Activated CD4-positive, alpha-beta T cell treated with anti-CD3 and anti-CD28 coated beads, Interleukin-2, amount 50 U/mL, for 48 hours (primary cell): ENCODE measurements at places on chromosomes 5 and 9.

DNA sequence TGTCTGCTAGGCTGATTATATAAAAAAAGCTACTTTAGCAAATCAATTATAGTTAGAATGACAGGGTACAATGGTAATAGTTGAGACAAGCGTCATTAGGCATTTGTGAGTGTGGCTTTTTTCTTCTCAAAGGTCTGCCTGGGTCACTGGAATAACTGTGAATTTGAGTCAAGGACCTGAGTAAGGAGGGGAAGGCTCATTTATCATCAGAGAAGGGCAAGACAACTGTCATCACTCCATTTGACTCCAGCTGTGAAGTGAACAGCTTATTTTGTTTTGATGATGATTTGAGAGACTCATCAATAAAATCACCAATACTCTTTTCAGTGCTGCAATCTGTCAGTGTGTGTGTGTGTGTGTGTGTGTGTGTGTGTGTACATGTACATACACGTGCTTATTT lies 118.6 kb downstream of the MAT2B start:
- no peak for DNase-seq

GRCh38 chr9:86636519-86636918 lies 282.3 kb upstream of the TUT7 start:
- DNase-seq: no peak

DNA sequence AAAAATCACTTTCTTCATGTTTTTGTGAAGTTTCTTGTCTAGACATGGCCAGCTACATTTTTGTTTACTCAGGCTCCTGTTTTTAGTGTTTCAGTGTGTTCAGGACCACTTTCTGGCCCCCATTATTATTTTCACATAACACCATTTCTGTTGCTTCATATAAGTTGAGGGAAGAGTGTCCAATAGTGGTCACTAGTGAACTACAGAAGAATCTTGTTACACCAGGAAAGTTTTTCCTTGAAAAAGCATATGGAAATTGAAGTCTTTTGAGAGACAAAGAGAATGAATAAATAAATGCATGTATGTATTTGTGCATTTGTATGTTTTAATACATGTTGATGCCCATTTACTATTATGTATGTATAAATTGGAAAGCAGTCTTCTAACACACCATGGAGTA lies 3.8 kb downstream of the ADAMTSL1 start:
- DNase-seq: no peak

- no peak for DNase-seq
These were observed 2.2 kb upstream of the CEL start for GRCh38 chr9:133059623-133060022.

DNA sequence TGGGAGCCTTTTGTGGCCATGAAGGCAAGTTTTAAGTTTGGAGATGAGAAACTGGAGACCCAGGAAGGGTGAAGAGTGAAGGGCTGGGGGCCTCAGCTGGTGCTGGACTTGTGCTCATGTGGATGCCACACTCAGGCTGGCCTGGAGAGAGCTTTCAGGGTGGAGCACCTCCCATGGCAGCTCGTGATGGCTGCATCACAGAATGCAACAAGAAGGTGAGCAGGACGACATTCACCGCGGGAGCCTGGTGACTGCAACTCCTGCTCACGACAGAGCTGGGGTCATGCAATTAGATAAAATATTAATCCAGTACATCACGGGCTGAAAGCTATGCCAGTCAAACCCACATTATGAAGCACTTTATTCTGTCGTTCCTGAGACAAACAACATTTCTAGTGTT lies 59.7 kb downstream of the SEMA4D start:
- no peak for DNase-seq

- no peak for DNase-seq
These were observed 144.0 kb downstream of the DTWD2 start for GRCh38 chr5:118844351-118844750.

DNA sequence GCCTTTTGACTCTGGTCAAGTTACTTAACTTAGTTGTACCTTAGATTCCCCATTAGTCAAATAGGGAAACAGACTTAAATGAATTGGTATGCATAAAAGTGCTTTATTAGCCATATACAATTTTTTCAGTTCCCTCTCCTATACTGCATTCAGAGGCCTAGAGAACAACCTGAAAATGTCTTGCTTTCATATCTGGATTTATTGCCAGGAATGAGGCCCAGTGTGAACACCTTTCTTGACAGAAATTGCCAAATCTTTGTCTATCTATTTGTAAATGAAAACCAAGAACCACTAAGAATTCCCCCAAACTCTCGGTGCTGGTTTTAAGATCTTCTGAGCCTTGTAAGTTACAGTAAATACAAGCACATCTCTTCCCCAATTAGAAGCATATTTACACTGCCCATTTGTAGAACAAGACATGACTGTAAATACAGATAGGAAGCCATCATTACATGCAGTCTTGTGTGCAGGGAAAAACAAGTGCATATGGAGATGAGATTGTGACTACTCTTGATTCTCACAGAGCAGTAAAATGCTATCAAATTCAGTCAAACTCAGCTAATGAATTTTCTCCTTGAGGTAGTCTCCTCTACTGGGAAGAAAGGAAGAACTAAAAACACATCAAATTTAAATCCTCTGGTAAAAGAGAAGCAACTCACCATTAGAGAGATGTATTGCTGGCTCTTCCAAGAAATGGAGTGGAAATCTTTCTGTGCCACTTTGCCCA lies 5.2 kb upstream of the FAM13B start:
- DNase-seq: no peak

GRCh38 chr5:74341221-74341620 lies 299.3 kb downstream of the ENC1 start:
- DNase-seq: no peak

DNA sequence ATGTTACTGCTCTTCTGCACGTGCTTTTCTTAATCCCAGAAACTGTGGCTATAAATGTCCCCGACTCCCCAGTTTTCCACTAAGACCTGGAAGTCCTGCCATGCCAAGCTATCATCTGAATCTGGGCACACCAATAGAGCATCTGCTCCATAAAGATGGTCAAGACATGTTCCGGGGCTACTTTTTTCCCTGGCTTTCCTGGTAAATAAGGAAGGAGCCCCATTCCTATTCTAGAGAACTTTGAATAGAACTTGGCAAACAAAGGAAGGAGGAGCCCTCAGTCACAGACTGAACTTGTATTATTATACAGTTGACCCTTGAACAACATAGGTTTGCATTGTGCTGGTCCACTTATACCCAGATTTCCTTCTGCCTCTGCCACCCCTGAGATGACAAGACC lies 182.9 kb downstream of the CCDC192 start:
- no peak for DNase-seq

GRCh38 chr5:172638209-172638768 lies 2.8 kb upstream of the NEURL1B start:
- no peak for DNase-seq

GRCh38 chr9:32590476-32590875 lies 17.5 kb upstream of the NDUFB6 start:
- DNase-seq: no peak

GRCh38 chr5:124527220-124527991 lies 219.0 kb downstream of the ZNF608 start:
- DNase-seq: no peak

GRCh38 chr9:37373621-37374020 lies 48.9 kb upstream of the GRHPR start:
- DNase-seq: no peak

GRCh38 chr5:153122403-153122802 lies 368.1 kb upstream of the GRIA1 start:
- no peak for DNase-seq

- DNase-seq: peak; percentile 32
These were observed 1.4 kb downstream of the NDUFA8 start for GRCh38 chr9:122158202-122158601.

DNA sequence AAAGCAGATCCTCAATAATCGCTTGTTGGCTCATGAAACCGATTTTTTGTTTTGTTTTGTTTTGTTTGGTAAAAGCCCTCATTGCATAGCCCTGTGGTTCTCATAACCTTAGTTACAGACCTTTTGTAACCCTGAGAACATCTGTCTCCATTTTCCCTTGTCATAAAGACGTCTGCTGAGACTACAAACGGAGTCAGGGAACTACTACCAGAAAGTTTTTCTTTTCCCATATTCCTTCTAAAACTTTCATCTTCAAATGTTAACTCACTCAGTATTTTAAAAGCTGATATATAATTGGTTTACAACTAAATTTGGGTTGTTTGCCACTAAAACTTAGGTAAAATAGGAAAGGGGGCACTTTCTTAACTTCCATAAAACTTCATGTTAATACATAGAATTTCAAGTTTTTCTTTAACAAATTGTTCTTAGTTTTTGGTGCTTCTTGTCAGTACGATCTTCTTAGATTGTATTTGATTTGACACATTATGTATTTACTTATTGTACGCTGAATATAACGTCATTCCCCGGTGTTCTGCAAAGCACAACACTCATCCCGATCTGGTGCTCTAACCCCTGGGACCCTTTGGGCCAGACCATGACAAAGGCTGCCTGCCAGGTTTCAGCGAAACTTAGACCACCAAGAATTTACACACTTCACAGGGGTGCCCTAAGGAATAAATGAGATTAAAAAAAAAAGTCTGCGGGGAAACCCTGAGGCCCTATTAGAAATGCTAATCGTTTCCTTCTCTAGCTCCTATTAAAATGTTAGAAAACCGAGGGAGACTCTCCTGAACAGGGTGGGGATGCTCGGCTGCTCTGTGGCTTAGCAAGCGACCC lies 1.1 kb upstream of the ANP32B start:
- DNase-seq: no peak

DNA sequence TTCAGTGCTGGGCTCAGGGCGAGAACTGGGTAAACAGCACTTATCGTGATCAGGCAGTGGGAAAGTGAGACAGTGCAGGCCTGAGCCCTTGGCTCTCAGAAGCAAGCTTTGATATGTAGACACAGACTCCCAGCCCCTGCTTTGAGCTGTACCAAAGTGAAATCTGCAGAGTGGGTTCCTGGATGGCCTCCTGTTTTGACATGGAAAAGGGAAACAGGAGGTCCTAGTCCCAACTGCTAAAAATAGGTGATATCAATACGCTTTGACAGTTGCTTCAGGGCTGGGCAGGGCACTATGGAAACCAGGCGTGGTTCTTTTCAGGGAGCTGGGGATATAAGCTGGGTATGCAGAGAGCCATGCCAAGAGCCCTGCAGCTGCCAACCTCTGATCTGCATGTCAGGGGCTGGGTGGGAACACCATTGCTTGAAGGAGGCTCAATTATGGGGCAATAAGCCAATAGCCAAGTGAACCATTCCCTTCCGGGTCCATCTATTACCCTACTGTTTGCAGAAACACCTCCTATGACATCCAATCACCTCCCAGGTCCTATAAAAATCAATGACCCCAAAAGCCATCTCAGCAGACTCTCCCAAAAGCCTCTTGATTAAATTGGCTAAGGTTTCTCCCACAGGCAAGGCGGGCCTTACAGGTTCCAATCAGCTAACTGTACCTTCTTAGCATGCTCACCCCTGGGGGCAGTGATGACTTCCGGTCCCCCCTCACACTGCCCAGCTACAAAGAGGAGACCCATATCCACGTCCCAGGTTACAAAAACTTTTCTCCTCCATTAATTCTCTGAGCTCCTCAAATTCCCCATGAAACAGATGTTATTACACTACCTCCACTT lies 45.8 kb downstream of the EPB41L4B start:
- DNase-seq: no peak

- DNase-seq: no peak
These were observed 409.2 kb downstream of the HTR1A start for GRCh38 chr5:63553073-63553472.

- DNase-seq: peak; percentile 37
These were observed 36.4 kb downstream of the GGTA1 start for GRCh38 chr9:121463026-121463807.

- no peak for DNase-seq
These were observed 559.6 kb downstream of the CETN3 start for GRCh38 chr5:89849830-89850512.

DNA sequence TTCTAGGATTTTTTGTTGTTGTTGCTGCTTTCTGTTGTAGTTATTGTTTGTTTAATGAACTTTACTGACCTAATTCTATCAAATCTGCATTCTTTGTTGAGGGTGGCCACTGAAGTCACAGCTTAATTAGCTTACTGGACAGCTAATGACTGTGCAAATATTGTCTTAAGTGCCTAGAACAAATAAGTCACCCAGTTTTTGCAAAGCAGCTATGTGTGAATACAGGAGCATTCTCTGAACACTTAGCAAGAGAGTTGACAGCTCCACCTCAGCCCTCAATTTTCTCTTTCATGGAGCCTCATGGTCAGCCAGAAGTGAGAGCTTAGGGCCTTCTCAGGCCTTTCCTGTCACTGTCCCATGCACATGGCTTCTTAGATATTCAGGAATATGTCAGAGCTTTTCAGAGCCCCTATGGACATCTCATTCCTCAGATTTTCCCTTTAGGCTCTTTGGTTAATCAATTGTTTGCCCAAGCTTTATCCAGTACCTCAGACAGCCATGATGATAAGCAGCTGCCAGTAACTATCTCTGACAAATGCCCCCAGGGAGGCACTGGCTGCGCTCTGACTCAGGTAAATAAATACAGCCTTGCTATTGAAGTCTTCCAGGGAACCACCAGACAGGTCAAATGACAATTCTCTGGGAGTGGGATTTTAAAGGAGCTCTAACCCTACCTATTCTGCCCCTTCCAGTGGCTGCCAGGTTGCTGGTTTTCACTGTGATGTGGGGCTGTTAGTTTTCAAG lies 241.4 kb upstream of the IL12B start:
- DNase-seq: no peak

- DNase-seq: no peak
These were observed 6.5 kb downstream of the PPP6C start for GRCh38 chr9:125183054-125183453.

DNA sequence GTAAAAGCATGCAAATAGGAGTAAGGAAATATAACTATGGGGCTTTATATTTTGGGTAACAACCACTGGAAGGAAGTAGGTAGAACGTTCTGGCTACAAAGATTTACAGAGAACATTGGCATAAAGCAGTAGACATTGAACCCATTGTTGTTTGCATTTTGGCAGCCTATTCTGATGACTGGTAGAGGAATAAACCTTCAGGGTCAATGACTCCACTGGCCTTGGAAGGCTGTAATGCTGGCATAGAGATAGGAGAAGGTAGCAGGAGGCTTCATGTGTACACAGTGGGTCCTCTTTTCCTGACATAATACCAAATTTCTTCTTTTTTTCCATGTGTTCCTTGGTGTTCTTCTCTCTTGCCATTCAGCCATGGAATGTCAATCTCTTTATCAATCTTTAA lies 462.8 kb upstream of the ZNF462 start:
- DNase-seq: no peak

DNA sequence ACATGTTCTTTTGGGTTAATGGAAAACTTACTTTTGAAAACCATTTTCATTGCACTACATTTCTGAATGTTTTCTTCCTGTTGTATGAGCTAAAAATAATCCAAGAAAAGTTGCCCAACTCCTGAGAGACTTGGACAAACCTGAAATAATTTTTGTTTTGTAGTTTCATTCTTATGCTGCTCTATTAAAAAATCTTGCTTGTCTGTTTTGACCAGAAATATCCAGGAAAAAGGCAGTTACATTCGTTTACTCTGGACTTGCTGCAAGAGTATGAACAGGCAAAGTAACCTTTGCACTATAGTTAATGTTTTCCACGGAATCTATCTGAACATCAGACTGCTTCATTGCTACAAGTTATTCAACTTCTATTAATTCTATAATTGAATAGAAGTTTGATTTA lies 200.1 kb upstream of the DAB2 start:
- no peak for DNase-seq

- peak; percentile 75 for DNase-seq
These were observed 220.3 kb downstream of the NR3C1 start for GRCh38 chr5:143182901-143183820.
